LNCaP clone FGC (cell line): ENCODE measurements at places on chromosomes 7 and 10.

GRCh38 chr10:79275431-79275851 is 71.8 kb upstream of the PPIF start:
- DNase-seq, result no peak

- no peak for DNase-seq
Observed at GRCh38 chr10:15782851-15783250, 63.1 kb upstream of the ITGA8 start.

DNA sequence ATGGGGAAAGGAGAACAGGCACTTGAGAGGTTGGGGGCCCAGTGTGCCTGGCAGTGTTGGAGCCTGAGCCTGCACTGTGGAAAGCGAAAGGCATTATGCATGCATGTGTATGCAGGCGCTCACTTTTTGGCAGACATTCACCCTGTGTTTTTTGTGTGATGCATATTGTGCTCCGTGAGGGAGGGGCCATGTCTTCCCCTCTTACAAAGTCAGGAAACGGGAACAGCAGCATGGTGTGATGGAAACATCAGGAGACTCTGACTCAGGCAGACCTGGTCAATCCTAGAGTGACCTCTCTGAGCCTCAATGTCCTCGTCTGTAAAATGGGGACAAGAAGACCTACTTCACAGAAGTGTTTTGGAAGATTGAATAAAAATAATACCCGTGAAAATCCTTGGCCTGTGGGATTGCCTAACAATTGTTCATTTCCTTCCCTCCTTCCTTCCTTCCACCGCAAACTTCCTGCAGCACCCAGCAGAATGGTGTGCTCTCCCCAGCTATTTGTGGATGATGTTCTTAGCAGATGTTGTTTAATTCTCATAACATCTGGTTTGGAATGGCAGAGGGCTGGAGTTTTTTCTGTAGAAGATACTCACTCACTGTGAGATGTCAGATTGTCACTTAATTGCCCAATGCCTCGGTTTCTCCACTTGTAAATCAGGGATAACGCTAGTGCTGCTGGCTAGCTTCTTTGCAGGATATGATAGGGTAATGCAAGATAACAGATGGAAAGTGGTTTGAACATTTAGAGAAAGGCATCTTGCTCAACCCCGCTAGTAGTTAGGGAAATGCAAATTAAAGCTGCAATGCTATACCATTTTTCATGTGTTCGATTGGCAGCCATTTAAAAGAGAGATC is 39.8 kb downstream of the CDH23 start:
- DNase-seq, result no peak

- no peak for DNase-seq
Observed at GRCh38 chr7:135238112-135238744, 4.6 kb downstream of the STRA8 start.

GRCh38 chr7:28533731-28534531 is 121.6 kb downstream of the CREB5 start:
- DNase-seq, result no peak
